H9 (cell line): ENCODE measurements at places on chromosomes 11 and 22. TPM values are rescaled to one million over a fixed set of nuclear protein-coding genes. Genes with fewer than 3 reads are reported as not detected.

GRCh38 chr22:19097518-19097917 lies 24.7 kb downstream of the DGCR2 start:
- no peak for DNase-seq

GRCh38 chr11:10922892-10923291 lies 65.0 kb upstream of the ZBED5 start:
- DNase-seq, result no peak

GRCh38 chr22:36377022-36377631 lies 10.6 kb downstream of the MYH9 start:
- DNase-seq, result no peak

- no peak for DNase-seq
These were observed 16.4 kb upstream of the DDX10 start for GRCh38 chr11:108648528-108648885.

- DNase-seq, result peak; percentile 41
These were observed 51.0 kb upstream of the SC5D start for GRCh38 chr11:121241343-121242211.

- no peak for DNase-seq
These were observed 22.4 kb downstream of the ENTHD1 start for GRCh38 chr22:39871008-39871798.

DNA sequence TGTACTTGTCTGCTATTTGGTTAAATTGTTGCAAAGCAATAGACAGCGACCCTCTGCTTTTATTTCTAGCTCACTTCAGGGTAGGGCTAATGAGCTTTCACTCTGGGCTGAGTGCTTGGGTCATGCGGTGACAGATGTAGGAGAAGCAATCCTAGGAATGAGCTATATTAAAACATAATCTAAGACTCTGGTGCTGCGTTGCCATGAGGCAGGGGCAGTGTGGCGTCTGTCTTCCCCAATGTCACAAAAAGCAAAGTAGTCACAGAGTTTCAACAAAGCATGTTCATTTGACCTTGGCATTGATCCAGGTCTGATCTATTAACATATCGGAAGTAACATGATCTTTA lies 55.5 kb upstream of the GRAMD1B start:
- DNase-seq, result no peak

GRCh38 chr11:64164392-64165312 lies 1.3 kb downstream of the MACROD1 start:
- DNase-seq, result peak; percentile 57

DNA sequence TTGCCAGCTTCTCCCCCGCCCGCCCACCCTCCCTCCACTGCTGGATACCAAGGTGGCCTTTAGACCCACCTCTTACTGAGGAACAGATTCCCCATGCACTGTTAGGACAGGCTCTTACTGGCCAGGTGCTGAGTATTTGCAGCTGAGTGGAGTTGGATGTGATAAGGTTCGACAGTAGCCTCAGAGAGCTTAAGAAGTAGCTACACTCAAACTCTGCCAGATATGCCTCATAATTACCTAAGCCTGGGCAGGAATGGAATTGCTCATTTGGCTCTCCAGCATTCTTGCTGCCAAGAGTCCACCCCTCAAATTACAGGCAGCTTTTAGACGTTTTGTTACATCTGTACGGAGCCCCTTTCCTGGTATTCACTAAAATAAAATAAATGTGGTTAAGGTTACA lies 9.6 kb downstream of the FAM181B start:
- no peak for DNase-seq

- peak; percentile 55 for DNase-seq
These were observed 102.5 kb downstream of the TIMP3 start for GRCh38 chr22:32904044-32904443.

DNA sequence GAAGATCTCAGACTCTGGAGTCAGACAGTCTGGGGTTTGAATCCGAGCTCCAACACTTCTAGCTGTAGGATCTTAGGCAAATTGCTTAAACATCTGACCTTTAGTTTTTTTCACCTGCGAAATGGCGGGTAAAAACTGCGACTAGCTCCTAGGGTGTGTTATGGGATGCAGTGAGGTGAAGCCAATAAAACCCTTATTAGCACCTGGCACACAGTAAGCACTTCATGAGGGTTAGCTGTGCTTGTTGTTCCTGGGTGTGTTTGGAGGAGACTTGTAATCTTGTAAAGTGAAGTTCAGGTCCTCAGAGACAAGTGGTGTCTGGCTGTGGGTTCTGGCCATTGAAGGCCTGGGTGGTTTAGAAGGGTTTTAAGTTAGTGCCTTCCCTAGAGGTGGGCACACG lies 68.9 kb downstream of the ZBTB16 start:
- DNase-seq, result no peak

GRCh38 chr22:35231585-35232084 lies 25.7 kb upstream of the HMGXB4 start:
- DNase-seq, result peak; percentile 86

- no peak for DNase-seq
These were observed 37.3 kb upstream of the MYH9 start for GRCh38 chr22:36424901-36425579.

- no peak for DNase-seq
These were observed 25.6 kb downstream of the OR2AG2 start for GRCh38 chr11:6746086-6746618.

NAP1L4 gene
- 212 and 217 TPM in 2 replicates for total RNA-seq

INPPL1 gene
- 207 and 214 TPM in 2 replicates for total RNA-seq

CCT8L2 gene
- not detected in 2 replicates for total RNA-seq

BBS1 gene
- total RNA-seq, result 27.2 and 29.5 TPM in 2 replicates

MISFA gene
- 2.8 and 3.7 TPM in 2 replicates for total RNA-seq
